ENCODE measurements at places on chromosomes 7 and 10.

- no peak for DNase-seq
Measured at GRCh38 chr10:89428877-89429276, 14.5 kb downstream of the IFIT5 start.

GRCh38 chr7:35448486-35448885, 194.6 kb upstream of the TBX20 start:
- DNase-seq = no peak

GRCh38 chr10:120978589-120979252, 127.6 kb downstream of the WDR11 start:
- DNase-seq = no peak

DNA sequence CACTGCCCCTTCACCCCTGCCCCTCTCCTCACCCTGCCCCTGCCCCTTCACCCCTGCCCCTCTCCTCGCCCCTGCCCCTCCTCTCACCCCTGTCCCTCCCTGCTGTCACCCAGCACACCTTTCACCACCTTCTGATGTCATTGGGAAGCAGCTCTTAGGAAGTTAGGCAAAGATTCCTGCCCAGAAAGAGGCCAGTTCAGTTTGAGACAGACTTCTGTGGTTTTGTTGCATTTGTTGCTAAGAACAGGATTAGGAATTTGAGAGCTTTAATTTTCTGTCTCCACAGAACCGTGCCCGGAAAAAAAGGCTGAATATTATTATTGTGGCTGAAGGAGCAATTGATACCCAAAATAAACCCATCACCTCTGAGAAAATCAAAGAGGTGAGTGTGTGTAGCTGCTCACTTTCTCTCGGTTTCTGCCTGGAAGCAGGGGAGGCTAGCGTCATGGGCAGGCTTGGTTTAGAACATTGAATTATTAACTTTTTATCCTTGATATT, 39.6 kb downstream of the PFKP start:
- no peak for DNase-seq

DNA sequence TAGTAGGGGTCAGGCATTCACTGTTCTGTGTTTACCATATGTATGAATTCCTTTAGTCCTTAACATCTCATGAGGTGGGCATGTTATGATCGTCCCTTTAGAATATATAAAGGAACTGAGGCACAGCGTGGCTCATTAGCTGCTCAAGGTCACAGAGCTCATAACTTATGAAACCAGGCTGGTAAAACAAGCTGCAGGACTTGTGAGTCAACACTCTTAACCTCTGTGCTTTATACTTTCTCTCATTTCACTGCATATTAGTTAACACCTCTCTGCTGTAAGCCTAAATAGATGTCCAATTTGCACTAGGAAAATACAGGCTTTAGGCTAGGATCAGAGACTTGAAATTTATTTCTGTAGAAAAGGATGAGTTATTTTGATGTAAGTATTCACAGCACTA, 180.3 kb upstream of the HDAC9 start:
- no peak for DNase-seq

DNA sequence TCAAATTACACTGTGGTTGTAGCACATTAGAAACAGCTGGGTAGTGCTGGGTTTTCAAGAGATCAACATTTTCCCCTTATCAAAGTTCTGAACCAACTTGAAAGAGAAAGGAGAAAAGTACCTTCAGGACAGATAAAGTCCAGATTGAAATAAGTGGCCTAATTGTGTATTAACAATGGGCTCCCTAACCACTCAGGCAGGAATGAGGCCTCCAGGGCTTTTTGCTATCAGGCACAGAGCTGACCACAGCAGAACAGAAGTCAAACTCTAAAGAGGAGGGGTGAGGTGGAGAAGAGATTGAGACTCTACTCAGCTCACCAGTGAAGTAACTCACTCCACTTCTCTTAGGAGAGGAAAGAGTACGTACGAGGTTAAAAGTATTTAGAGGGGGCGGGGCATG, 394.1 kb upstream of the PHF14 start:
- DNase-seq = no peak

- DNase-seq = peak; percentile 31
Measured at GRCh38 chr10:80684259-80684658, 146.6 kb downstream of the SH2D4B start.

DNA sequence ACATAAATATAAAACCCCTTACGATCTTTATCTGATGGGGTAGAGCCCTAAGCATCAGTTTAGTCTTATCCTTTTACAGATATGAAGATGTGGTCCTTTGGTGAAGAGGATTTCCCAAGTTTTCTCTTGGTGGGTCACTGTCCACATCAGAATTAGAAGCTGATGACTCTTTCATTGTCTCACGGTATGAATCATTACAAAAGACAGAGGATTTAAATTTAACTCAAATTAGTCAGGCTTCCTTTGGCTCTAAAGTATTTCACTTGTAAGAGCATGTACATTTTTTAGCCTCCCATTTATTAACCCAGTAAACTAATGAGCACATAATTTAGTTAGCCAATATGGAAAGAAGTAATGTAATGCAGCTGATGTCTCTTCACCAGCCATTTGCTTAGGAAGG, 49.9 kb upstream of the TMEM26 start:
- no peak for DNase-seq

GRCh38 chr7:79806161-79806734, 328.4 kb upstream of the GNAI1 start:
- no peak for DNase-seq

DNA sequence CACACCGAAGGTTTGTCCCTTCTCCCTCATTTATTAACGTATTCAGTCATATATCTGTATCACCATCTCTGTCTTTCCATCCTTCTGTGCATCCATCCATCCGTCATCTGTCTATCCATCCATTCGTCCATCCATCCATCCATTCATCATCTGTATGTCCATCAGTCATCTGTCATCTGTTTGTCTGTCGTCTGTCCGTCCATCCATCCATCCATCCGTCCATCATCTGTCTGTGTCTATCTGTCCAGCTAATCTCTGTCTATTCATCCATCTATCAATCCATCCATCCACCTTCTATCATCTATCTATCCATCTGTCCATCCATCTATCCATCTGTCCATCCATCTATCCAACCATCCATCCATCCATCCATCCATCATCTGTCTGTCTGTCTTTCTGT, 213.9 kb downstream of the TYW1 start:
- no peak for DNase-seq

- DNase-seq = no peak
Measured at GRCh38 chr7:30911561-30911969, at the start of gene AQP1. TSS of gene AQP1 (plus strand) at chr7:30911853. CDS start at chr7:30911910, 57 bp downstream.

DNA sequence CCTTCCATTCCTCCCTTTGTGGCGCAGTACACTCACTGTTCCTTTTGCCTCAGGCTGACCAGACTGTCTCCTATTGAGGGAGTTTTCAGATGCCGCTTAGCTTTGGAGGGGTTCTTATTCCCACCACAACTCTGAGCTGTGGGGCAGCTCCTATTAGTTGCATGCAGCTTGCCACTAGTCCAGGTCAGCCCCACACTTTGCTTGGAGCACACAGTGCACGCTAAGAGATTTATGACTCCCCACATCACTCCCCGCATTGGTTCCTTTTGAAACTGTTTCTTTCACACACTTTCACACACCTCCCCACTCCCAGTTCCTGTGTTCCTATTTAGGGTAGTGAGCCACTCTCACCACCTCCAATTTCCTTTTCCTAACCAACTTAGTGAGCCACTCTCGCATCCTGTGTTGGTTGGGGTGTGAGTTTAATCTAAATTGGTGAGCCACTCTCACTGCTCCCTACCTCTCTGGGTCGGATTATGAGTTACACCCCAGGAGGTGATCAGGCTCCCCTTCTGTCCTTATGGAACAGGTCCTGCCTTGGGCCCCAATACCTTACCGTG, 10.4 kb upstream of the ZNF485 start:
- DNase-seq = peak; percentile 16

DNA sequence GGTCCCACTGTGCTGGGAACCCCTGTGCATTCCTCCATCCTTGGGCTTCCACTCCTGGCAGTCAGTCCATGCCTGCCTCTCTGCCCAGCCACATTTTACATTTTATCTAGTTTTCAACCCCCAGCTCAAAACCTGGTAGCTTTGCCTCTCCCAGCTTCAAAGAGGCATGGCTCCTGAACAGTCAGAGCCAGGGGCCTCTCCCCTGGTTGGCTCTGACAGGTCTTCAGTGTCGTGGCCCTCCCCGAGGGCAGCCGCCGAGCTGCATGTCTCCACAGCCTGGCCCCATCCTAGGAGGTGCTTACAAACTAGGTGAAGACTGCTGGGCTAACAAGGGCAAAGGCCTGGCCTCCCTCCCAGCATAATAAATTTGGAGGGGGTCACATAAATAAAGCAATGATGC, 14.8 kb downstream of the COBL start:
- DNase-seq = no peak

DNA sequence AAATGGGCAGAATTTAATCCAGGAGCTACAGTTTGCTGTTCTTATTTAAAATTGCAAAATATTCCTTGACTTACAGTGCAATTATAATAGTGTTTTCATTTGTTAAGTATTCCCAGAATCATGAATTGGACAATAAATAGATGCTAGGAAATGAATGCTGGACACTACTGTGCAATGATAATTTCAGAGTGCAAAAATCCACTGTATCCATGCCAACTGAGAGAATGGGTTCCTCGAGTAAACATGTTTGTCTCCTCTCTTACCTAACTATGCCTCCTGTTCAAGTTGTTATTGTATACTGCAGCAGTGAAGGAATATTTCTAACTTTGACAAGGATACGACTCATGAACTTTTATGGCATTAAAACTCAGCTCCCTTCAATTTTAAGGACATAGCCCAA, 1396.3 kb downstream of the GATA3 start:
- DNase-seq = no peak

DNA sequence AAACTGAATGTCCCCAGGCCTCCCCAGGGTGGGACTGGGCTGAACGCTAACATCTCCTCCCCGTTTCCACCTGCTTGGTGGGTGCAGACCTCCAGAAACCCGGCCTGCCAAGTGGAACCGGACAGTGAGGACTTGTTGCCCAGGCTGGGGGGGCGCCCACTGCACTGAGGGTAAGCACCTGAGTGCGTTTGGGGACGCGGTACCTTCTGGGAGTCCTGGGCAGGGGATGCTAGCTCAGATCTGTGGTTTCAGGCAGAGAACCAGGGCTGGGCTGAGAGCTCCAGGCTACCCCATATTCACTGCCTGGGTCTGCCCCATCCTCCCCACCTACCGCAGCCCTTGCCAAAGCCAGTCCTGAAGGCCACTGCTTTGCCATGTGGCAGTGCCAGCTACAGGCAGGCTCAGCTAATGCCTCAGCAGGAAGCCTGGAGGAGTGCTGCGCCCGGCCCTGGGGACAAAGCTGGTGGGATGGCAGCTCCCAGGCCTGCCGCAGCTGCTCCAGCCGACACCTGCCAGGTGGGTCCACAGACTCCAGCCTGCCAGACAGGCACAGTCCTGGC, 3.5 kb upstream of the ZNF467 start:
- no peak for DNase-seq

GRCh38 chr10:59706851-59707797, 2.5 kb downstream of the SLC16A9 start:
- DNase-seq = peak; percentile 16

GRCh38 chr7:155258226-155258560, 39.5 kb upstream of the INSIG1 start:
- no peak for DNase-seq

DNA sequence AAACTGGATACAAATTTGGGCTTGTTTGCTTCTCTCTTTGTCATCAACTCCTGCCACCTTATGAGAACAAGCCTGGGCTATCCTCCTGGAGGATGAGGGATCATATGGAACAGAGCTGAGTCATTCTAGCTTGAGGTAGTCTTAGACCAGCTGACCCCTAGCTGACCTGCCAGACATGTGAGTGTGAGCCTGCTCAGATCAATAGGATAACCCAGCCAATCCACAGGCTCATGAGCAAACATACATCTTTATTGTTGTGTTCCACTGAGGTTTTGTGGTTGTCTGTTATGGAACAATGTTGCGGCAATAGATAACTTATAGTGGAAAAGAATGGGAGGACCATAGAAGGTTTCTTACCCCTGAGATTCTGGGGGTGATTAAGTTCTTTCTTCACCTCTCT, 54.5 kb upstream of the FAM180A start:
- no peak for DNase-seq

DNA sequence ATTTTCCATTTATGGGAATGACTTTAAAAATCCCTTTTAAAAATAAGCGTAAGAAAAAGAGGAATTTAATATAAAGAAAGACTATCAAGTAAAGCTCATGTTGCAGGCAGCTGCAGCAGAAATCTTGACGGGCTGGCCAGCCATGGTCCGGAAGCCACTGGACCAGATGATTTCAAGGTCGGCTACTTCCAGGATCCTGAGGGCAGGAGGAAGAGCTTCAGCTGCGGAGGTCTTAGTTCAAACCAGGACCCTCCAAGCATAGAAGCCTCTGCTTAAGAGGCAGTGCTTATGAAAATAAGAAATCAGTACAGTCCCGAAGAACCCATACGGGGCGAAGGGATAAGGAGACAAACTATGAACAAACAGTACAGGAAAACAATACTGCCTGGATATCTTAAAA, 220.2 kb upstream of the CELF2 start:
- no peak for DNase-seq

GRCh38 chr7:4706384-4707216, 24.5 kb downstream of the FOXK1 start:
- DNase-seq = peak; percentile 68

DNA sequence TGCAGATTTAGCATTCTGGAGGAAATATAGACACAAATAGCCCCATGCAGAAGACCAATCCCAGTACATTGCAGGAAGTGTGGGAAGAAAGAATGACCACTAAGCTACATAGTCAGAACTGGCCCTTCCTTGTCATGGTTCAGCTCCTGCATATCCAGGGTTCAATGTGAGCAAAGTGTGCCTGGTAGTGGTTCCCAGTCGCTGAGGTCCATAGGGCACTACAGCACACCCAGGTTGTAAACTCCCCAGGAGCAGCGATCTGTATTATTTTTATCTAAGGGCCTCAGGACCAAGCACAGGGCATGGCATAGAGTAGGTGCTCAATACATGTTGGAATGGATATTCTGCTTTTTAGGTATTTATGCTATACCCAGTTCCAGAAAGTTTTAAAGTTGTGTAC, 114.4 kb downstream of the RTKN2 start:
- no peak for DNase-seq

DNA sequence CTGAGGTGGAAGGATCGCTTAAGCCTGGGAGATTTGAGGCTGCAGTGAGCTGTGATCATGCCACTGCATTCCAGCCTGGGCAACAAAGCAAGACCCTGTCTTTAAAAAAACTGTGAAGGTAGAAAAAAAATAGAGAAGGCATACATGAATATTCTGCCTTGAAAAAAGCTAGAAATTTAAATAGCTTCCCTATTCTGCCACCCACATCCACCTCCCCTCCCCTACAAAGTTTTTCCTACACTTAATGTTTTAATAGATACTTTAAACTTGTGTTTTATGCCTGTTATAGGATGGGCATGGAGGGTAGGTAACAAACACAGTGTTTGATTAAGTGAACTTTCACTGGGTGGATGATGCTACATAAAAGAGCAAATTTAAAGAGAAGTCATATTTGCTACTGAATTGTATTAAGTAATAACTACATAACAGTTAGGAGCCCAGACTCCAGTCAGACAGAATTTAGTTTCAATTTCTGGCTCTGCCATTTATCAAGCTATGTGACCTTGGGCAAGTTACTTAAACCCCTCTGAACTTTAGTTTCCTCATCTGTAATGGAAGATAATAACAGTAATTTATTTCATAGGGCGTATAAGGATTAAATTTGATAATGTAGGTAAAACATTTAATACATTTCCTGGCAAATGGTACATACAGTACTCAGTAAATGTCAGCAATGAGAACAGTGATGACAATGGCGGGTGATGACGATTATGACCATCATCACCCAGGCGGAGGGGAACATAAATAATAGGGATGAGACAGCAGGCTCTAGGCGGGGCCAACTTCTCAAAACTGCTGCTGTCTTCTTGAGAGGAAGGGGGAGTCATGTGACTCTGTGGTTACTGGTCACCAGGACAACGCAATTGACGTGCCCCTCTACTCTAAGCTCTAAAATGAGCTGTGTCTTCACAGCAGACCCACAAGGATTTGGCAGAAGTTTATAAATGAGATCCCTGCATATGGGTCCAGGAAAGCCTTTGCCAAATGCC, 15.8 kb downstream of the DNMBP start:
- peak; percentile 95 for DNase-seq

Data from suppressor macrophage treated with lipopolysaccharide for 4 hours (primary cell).